Stimulated activated naive CD8-positive, alpha-beta T cell treated with anti-CD3 and anti-CD28 coated beads, Interleukin-15, amount 100 ng/mL, for 72 hours (primary cell): ENCODE measurements at places on chromosomes 3 and 15.

GRCh38 chr15:68289057-68289456 lies 11.5 kb downstream of the FEM1B start:
- DNase-seq: no peak

GRCh38 chr3:14770591-14770990 lies 48.2 kb upstream of the FGD5 start:
- no peak for DNase-seq

DNA sequence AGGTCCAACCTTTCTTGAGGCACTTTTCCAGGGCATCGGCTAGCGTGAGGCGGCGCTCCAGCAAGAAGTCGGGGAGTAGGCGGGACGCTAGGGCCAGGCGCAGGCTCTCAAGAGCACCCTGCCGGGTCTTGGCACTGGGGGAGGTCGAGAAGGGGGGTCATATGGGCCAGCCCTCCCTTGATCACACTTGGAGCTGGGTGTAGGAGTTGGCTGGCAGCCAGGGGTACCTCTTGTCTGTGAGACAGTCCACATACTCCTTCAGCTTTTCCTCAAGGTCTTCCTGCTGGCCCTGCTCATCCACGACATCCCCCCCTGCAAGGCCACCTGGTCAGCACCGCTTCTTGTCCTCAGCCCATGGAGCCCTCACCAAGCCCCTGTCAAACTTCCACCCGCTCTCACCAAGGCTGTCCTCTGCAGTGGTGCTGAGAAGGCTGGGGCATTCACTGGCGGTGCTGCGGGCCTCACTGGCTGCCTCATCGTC lies 2.0 kb downstream of the IFRD2 start:
- no peak for DNase-seq

DNA sequence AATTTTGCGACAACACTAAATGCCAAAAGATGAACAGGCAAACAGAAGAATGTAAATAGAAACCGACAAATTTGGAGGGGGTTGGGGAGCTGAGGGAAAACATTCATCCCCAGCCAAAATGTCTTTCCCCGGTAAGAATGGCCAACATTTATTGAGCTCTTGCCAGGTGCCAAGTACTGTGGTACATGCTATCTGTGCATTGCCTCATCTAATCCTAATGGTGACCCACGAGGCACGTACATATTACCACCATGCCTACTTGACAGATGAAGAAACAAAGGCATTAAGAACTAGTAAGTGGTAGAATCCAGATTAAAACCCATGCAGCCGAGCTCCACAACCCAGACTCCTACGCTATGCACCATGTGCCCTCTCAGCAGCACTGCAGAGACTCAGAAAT lies 205.7 kb downstream of the STT3B start:
- DNase-seq: no peak

GRCh38 chr3:73680391-73681095 lies 55.8 kb upstream of the PDZRN3 start:
- DNase-seq: no peak

DNA sequence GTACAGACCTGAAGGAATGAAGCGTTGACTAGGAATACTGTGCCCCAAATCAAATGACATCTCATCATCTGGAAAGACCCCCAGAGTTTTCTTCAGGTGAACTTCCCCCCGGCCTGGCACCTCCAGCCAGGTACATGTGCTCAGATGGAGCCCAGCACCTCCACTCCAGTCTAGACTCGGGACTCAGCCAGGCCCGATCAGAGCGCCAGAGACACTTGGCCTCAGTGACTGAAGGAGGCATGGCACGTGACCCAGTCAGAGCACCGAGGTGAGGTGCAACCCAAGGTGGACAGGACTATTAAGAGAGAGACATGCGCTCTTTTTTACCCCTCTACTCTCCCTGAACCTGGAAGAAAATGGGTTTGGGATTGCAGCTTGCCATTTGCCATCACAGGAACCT lies 48.5 kb downstream of the CD47 start:
- DNase-seq: no peak

GRCh38 chr3:11434563-11435096 lies 162.4 kb downstream of the ATG7 start:
- no peak for DNase-seq

DNA sequence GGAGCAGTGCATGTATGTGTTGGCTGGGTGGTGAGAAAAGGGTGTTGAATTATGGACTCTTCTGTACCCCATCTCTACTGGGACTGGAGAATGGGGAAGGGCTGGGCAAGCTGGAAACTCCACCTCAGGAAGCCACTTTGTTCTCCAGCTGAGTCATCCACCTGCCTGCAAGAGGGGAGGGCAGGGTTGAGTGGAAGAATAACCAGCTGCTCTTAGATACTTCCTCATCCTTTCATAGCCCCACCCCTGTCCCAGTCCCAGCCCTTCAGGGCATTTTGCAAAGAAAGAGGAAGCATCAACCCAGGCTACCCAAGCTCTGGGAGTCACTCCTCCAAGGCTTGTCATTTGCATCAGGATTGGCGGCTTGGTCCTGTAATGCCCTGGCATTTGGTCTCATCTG lies 33.1 kb downstream of the RAB11A start:
- DNase-seq: no peak
